ENCODE measurements at places on chromosomes 2 and 18.

GRCh38 chr2:145652571-145653545 lies 1132.9 kb upstream of the ZEB2 start:
- ATAC-seq, result no peak

- no peak for ATAC-seq
Measured at GRCh38 chr18:23887493-23887892, 127.1 kb upstream of the TTC39C start.

- no peak for ATAC-seq
Measured at GRCh38 chr18:56647951-56648893, 2.9 kb upstream of the WDR7 start.

- ATAC-seq, result no peak
Measured at GRCh38 chr18:36709315-36709714, 119.5 kb downstream of the TPGS2 start.

- ATAC-seq, result no peak
Measured at GRCh38 chr2:196142825-196143224, 28.6 kb downstream of the STK17B start.

- peak; percentile 71 for ATAC-seq
Measured at GRCh38 chr2:7007846-7008741, 90.9 kb downstream of the RNF144A start.

DNA sequence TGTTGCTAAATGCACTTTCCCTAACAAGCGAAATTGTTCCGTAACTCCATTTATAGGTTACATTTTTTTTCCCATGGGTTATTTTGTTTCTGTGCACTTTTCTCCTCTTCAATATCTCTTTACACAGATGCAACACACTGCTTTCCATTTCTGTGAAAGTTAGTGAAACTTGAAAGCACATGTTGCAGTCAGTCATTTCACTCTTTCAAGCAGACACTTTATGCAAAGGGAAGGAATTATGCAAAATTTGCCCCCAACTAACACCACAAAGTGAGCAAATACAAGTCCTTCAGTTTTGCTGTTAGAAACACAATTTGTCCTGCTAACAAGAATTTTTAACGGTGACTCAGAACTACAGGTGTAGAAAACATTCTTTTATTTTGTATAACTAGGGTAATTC lies 124.8 kb downstream of the PTH2R start:
- ATAC-seq, result no peak

GRCh38 chr18:34800381-34800780 lies 90.3 kb downstream of the DTNA start:
- no peak for ATAC-seq

GRCh38 chr2:236117861-236118269 lies 50.3 kb downstream of the GBX2 start:
- no peak for ATAC-seq

GRCh38 chr2:224938651-224939182 lies 103.6 kb downstream of the DOCK10 start:
- ATAC-seq, result peak; percentile 91

- ATAC-seq, result no peak
Measured at GRCh38 chr2:215557701-215558100, 121.8 kb upstream of the FN1 start.

GRCh38 chr18:68150961-68151360 lies 563.9 kb downstream of the TMX3 start:
- ATAC-seq, result no peak

DNA sequence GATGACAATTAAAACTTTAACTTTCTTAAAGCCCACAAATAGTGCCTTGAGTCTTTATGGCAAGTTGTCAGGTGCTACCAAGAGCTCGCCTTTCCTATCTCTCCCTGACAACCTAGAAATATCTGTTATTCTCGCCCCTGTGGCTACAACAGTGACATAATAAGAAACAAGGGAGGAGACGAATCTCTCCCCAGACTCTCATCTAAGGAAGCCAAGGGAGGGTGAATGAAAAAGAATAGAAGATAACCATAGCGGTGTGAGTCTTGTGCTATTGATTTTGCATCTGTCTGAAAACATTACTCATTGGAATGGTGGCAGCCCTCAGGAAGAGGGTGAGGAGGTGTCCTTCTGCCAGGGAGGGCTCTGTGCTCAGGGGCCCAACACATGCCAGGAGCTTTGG lies 114.3 kb downstream of the ALK start:
- no peak for ATAC-seq

DNA sequence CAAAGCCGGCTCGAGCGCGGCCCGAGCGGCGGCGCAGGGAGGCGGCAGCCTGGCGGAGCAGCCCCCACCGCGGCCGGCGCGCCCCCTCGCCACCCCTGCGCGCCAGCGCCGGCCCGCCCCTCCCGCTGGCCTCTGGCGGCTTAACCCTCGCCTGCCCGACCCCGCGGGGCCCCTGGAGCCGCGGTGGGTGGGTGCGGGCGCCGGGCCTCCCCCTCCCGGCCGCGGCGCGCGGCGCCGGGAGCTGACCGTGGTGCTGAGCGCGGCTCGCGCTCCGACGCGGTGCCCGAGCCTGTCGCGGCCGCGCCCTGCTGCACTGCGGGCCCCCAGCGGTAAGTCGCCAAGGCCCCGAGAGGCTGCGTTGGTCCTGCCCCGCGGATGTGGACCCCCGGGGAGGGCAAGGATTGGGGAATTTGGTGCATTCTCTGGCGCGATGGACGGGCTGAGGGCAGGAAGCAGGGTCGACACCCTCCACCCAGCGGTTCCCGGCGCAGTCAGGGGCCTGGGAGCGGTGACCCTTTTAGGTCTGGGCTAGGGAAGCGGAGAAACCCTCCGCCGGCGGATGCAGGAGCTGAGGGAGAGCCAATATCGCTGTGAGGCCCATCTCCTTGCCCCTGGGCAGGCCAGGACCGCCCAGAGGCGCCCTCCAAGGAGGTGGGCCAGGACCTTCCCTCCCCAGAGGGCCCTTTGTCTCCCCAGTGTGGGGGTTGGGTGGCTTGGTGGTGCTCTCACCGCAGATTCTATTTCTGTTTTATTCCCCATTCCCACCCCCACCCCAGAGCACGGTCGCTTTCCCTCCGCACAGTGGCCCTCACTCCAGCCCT lies 923 bp downstream of the AMER3 start:
- peak; percentile 87 for ATAC-seq

- no peak for ATAC-seq
Measured at GRCh38 chr2:237652181-237652580, 24.8 kb downstream of the LRRFIP1 start.

DNA sequence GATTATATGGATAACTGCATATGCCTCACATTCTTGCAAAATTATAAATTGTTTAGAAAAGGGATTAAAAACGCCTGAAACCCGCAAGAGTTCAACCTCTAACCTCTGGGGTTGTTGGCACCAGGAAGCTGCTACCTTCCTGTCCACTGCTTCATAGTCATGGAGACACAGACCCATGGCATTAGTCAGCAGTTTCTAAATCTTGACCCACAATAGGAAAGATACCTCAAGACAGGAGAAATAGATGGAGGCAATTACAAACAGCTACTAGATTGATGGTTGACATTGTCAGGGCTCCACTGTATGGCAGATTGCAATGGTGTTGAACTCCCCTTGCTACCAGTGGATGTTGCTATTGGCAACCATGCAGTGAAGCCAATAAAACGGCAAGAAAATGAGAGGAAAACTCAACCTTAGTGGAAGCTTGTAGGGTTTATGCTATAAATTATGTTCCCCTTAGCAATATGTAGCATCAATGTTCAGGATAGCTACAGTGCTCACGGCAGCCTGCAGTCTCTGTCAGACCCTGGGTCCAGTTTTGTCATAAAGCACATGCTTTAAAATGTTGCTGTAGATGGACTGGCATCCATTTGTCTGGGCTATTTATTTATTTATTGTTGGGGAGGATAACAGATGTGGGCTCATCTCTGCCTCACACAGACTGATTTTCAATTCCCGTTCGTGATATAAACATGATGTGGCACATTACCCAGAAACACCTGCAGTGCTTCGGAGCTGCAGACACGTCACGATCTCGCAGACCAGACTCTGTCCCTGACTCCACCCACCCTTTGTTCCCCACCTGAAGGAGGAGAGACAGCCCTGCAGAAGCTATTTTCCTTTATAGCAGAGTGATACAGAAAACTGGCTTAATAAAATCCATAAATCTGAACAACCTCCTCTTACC lies 233.4 kb downstream of the AGPS start:
- no peak for ATAC-seq

DNA sequence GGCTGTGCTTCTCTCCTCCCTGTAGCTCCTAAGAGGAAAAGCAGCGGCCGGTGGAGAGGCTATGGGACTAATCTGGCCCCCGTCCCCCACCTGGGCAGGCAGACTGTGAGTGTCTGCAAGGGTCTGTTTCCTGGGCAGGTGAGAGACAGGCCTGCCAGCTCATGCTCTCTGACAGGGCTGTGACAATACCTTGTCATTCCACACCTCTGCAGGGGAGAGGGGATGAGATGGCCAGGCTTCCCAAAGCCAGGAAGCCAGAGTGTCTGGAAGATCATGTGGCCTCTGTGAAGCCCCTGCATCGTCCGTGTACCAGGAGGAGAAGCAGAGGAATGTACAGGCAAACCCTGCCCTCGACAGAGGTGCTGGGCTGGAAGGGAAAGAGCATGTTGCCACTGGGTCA lies 142.5 kb upstream of the GATA6 start:
- no peak for ATAC-seq

DNA sequence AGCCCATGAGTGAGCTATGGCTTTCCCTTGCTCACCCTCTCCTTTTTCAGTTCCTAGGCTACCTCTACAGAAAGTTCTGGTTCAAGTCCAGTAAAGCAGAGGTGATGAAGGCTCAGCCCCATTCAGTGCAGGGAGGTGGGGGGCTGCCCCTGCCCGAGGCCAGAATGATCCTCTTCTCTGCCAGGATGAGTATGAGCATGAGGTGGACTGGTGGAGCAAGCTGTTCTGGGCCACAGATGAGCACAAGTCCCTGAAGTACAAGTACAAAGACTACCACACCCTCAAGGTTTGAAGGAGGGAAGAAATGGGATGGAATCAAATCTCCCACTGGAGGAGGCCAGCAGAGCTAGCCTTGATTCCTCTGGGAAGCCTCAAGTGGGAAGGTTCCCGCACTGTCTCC lies 42.4 kb downstream of the LMAN2L start:
- ATAC-seq, result no peak

DNA sequence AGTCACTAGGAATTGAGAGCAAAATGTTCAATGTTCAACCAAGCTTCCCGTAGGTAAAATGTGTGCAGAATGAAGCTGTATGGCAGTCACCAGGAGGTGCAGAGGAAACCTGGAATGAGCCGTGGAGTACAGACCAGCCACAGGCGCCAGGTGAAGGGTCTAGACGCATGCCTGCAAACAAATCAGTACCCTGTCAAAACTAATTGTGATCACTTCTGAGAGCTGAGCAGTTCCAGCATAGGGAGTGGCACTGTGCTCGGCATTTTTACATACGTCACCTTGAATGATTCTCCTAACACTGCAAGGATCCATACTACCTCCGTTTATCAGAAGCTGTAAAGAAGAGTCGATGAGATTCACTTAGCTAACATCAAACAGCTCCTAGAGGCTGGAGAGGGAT lies 346.1 kb upstream of the ID2 start:
- ATAC-seq, result no peak

GRCh38 chr2:107772353-107772752 lies 54.3 kb upstream of the RGPD4 start:
- no peak for ATAC-seq

DNA sequence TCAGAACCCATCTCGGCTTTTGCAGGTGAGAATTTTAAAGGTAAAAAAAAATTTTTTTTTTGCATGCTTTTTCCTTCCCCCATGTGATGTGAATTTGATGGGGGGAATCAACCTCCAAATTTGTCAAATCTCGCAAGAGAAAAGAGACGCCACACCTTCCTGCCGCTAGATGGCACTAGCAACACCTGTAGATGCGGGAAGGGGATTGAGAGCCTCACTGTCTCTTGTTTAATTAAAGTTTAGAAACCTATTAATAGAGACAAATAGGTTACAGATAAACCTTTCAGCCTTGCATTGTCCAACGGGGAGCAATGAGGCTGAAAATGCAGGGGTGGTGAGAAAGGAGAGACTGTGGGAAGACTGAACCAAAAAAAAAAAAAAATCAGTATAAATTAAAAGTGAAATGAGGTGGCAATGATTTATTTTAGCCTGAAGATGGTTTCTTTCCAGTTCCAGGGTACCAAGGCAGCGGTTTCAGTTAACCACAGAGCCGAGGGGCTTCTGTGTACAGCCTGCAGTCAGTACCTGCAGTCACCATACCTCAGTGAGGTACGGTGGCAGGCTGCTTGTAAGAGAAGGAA lies 84.6 kb downstream of the NRP2 start:
- peak; percentile 50 for ATAC-seq

- no peak for ATAC-seq
Measured at GRCh38 chr18:68428661-68429060, 286.2 kb downstream of the TMX3 start.

GRCh38 chr18:46672062-46672970 lies 15.3 kb upstream of the LOXHD1 start:
- no peak for ATAC-seq

DNA sequence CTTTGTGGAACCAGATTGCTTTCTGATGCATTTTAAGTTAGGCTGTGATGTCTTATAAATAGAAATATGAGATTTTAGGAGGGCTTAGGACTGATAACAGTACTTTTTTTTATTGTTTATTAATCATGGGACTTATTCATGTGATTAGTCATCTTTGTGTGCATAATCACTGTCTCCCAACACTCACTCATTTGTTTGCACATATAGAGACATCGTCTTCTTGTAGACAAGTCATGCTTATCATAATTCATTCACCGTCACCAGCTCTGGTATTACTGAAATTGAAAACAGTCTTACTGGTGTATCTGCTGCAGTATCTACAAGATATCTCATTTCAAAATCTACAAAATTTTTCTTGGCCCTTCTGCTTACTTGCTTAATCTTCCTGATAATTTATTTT lies 45.8 kb downstream of the WDR7 start:
- ATAC-seq, result no peak

DNA sequence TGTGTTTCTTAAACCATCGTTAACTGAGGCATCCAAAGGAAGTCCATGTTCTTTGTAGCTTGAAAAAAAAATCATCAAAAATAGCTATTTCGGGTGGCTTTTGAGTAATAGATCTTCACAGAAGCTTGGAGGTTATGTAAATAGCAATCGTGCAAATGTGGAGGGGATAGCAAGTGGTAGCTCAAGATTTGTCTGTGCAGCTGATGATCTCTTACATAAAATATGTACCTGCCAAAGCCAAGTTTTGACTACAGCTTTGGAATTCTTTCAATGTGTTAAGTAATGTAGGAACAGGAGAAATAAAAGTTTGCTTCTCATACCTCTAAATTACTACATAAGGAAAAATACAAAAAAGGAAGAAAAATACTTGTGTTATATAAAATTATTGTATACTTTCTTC lies 1432.0 kb downstream of the DPP10 start:
- ATAC-seq, result no peak

GRCh38 chr2:8159211-8159965 lies 522.5 kb upstream of the ID2 start:
- ATAC-seq, result no peak

- no peak for ATAC-seq
Measured at GRCh38 chr2:170394641-170395387, 216.9 kb downstream of the MYO3B start.

All from SK-N-SH treated with all-trans-retinoic acid at 6 μM for 48 hours (cell line).